Bone marrow (tissue), 2 donors: ENCODE measurements at places on chromosomes 4 and X.

DNA sequence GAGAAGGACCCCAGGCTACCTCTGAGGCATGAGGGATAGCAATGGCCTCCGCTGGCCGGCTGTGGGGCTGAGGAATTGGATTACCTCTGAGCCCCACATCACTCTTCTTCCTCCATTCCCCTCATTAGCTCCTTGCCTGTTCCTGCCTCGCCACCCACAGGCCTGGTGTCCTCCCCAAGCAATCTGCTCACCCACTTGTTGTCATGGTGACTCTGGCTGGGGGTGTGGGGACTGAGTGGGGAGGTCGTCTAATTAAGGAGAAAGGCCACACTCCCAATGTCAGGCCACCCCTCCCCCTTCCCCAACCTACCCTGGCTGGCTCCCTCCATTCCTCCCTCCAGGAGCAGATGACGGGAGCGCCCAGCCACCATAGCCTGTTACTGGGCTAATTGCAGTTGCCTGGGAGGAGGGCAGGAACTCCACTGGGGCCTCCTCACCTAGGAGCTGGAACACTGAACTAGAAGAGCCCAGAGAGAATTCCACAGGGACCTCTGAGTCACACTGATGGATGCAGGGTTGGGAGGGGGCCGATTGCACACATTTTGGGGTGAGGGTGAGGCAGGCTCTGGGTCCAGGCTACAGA, 20.7 kb downstream of the NALF2 start:
- no peak for DNase-seq

DNA sequence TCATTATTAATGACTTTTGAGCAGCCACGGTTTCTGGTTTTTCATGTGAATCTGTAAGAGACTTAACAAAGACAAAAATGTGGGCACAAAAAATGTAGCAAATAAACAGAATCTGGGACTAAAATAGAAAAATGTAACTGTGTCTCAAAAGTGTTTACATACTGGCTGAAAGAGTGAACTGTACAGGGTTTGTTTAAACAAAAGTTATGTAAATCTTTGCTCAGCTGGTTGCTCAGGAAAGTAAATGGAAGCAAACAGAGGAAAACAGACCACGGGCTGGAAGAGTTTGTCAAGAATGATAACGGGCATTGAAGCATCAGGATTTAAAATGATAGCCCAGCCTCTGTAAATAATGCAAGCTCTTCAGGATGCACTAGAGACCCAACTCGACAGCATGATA, 921.8 kb upstream of the FTHL17 start:
- DNase-seq: no peak

GRCh38 chrX:134554291-134554690, 94.3 kb downstream of the HPRT1 start:
- DNase-seq: no peak

DNA sequence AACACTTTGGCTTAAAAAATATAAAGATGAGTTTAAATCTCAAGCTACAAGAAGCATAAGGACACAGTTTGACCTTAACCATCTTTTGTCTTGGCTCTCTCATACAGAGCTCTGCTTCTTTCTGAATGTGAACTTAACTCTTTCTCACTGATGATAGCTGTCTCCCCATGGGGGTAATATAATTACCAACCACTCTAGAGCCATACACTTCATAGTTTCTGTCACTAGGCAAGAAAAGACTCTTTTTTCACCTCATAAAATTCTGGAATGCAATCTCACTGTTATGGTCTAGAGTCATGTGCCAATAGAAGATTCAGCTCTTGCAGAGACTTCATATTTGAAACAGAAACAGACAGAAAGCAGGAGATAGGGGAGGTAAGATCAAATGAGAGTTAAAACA, 481.7 kb upstream of the AGA start:
- no peak for DNase-seq

DNA sequence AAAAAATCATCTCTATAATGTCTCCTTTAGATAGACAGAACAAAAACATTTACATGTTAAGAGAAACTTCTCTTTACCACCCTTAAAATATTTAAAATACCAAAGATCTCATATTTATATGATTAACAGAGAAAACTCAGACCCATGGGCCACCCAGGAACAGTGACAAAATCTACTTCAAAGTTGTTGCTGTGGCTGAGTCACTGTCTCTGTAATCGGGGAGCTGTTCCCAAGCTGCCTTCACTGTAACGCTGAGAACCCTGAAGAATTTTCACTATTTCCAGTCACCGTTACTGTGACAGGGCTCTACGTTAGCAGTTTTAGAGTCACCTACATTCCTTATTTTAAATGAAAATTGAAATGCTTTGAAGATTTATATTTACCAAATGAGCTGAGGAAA, 9.0 kb upstream of the DAPP1 start:
- no peak for DNase-seq

DNA sequence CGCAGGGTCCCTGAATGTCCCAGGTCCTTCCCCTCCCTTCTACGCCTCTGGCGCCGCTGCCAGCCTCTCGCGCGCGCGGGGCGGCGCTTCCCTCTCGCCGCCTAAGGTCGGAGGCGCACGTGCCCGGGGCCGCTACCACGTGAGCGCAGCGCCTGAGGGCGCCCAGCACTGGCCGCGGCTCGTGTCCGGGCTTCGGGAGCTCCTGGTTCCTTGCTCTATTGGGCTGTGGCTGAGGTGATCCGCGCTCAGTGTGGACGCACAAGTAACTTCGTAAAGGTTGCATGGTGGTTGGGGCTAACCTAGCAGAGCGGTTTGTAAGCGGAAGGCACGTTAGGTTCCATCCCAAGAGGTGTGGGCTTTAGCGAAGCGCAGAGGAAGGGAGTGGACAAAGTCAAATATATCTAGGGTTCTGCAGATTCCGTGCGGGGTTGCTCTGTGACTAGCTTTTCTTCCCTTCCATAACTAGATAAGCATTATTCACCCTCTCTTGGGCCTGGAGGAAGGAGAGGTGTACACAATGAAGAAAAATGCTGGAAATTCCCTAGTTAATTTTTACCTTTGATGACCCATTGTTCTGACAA, 1.8 kb downstream of the TLL1 start:
- DNase-seq: no peak

- DNase-seq: no peak
Observed at GRCh38 chr4:31078661-31079060, 358.5 kb downstream of the PCDH7 start.

DNA sequence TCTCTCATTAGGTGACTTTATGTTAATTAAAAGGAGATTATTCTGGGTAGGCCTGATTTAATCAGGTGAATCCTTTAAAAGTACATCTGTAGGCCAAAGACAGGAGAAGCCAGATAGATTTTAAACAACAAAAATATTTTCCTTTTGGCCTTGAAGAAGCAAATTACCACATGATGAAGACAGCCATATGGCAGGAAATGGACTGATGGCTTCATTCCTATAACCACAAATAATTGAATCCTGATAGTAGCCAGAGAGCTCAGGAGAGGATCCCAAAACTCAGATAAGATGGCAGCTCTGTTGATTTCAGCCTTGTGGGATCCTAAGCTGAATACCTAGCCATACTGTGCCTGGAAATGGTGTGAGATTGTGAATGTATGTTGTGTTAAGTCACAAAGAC, 66.1 kb upstream of the PRKX start:
- DNase-seq: no peak

DNA sequence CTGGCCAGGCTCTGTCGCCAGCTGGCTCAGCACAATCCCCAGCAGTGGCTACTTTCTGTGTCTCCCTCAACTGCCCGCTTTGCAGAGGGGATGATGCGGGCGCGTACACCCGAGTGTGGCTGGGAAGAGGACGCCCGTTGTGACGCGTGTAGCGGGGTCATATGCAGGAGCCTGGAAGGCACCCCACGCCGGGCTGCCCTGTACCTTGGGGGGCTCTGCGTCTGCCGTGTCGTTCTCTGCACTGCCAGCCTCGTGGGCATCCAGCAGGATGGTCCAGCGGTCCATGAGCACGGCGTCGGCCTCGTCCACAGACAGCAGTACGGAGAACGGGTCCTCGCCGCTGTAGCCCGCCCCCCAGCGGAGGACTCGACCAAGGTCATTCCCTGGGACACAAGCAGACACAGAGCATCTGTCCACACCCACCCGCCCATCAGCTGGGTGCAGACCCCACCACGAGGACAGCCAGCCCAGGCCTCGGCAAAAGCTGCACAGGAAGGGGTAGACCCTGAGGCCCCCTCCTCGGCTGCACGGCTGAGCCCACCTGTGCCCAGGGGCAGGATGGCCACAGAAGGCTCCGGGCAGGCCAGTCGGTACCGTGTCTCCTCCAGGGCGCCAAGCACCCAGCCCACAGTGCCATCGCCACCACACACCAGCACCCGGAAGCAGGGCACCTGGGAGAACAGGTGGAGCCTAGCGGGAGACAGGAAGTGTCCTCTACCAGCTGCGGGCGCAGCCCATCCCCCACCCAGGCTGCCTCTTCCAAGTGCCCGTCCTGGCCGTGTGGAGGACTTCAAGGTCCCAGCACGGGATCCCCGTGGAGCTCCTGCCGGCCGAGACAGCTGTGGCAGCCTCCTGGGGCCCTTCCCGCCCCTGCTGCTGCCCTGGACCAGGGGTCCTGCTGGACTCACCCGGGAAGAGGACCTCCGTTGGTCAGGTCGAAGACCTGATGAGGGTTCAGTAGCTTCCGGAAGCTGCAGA, 10.8 kb downstream of the DGKQ start:
- DNase-seq: no peak

DNA sequence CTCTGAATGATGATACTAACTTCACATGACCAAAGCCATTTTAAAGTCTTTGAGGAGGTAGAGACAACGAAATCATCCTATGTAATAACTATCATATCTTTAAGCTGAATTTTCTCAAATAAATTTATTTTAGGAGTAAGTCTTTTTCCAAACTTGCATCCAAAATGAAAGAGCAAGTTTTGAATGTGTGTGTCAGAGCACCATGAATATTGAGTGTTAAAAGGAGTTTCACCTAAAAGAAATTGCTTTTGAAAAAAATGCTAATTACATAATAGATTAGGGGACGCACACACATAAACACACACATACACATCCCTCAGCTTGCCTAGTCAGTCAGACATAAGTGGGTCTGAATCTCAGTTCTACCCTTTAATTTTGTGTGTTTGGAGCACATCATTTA, 1.9 kb downstream of the ANK2 start:
- no peak for DNase-seq

- DNase-seq: no peak
Observed at GRCh38 chr4:8379771-8380170, 60.8 kb downstream of the ACOX3 start.

DNA sequence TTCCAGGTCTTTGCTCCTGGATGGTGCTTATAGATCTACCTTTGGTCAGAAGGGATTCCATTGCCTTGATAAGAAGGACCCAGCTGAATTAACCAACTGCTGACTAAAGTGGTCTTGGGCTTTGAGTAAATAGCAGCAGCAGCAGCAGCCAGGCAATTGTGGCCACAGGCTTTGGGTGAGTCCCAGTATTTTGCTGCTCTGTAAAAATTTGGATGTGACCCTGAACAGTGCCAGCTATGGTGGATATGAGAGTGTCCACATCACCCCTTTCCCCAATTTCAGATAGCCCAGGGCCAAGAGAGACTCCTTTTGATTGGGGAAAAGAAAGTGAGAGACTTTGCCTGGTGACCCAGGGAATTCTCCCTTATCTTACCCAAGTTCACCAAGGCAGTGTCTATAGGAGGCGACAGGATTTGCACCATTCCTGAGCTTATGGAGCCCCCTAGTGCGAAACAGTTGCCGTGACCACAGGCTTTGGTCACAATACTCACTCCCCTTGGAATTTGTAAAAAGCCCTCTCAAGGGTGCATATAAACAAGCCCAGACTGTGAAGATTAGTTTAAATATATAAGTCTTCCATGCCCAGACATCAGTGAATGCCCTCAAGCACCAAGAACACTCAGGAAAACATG, 518.0 kb downstream of the TMA16 start:
- no peak for DNase-seq

- DNase-seq: no peak
Observed at GRCh38 chrX:40083120-40083978, 14.4 kb downstream of the BCOR start.

DNA sequence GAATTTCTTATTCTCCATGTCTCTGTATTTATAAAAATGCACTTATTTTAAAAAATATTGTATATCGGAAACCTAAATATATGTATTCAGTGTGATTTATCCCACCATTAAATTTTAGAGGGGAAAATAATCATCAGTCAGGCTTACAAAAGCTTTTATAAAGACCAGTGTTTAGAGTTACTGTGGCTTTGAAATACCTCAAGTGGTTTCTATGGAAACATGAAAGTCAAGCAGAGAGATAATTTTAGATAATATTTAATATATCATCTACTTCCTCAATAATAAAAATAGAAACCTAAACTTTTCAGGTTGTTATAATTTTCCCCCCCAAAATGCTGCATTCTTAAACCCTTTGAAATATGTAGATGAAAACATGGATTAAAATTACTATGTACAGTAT, 332.9 kb upstream of the PITX2 start:
- no peak for DNase-seq

DNA sequence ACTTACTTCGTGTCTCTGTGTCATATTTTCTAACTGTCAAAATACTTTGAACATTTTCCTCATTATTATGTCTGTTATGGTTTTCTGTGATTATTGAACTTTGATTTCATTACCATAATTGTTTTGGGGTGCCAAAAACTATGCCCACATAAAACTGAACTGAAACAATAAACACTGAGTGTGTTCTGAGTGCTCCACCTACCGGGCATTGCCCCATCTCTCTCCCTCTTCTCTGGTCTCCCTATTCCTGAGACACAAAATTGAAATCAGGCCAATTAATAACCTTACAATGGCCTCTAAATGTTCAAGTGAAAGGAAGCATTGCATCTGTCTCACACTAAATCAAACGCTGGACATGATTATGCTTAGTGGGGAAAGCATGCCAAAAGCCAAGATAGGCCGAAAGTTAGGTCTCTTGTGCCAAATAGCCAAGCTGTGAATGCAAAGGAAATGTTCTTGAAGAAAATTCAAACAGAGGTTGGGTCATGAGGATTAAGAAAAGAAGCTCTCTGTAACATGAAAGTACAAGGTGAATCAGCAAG, 972.3 kb downstream of the PCDH7 start:
- DNase-seq: no peak

DNA sequence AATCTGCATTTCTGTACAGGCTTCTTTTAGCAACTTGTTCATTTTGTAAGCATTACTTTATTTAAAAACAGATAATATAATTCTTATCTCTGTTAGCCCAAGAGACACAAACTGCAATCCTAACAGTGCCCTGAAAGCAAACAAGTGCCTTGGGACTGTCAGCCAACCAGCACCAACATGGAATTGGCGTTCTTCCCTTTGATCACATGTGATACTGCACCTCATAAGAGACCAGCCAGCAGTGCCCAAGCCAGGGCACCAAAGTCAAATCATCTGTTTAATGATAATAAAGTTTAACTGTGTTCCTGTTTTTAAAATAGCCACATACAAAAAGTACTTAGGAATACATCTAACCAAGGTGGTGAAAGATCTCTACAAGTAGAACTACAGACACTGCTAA, 223.2 kb downstream of the PRDM5 start:
- no peak for DNase-seq

GRCh38 chrX:17689971-17690409, 47.3 kb upstream of the SCML1 start:
- no peak for DNase-seq

GRCh38 chrX:100831219-100831946, 11.2 kb downstream of the CSTF2 start:
- no peak for DNase-seq

- no peak for DNase-seq
Observed at GRCh38 chr4:55175779-55176231, 50.4 kb upstream of the KDR start.

GRCh38 chrX:39169976-39170375, 368.7 kb downstream of the MID1IP1 start:
- no peak for DNase-seq

GRCh38 chrX:67614423-67614822, 70.6 kb downstream of the AR start:
- DNase-seq: no peak
